ENCODE measurements at places on chromosomes 1 and 21. TPM values are rescaled to one million over a fixed set of nuclear protein-coding genes. Genes with fewer than 3 reads are reported as not detected.

Gene CLCA2
- total RNA-seq = not detected

Gene SCAMP3
- total RNA-seq = 115 TPM

Gene BCAS2
- 27.0 TPM for total RNA-seq

Gene KRTAP10-9
- total RNA-seq = not detected

Gene C1orf116
- 4.9 TPM for total RNA-seq

Gene MIER1
- total RNA-seq = 7.4 TPM

Gene LRRC8B
- total RNA-seq = 4.7 TPM

Gene CAPN9
- total RNA-seq = not detected

Data from A549 treated with GW870086 at 1 μM for 4 hours (cell line).